Inflammatory macrophage treated with lipopolysaccharide for 1 hour (primary cell): ENCODE measurements at places on chromosomes 2 and 18.

DNA sequence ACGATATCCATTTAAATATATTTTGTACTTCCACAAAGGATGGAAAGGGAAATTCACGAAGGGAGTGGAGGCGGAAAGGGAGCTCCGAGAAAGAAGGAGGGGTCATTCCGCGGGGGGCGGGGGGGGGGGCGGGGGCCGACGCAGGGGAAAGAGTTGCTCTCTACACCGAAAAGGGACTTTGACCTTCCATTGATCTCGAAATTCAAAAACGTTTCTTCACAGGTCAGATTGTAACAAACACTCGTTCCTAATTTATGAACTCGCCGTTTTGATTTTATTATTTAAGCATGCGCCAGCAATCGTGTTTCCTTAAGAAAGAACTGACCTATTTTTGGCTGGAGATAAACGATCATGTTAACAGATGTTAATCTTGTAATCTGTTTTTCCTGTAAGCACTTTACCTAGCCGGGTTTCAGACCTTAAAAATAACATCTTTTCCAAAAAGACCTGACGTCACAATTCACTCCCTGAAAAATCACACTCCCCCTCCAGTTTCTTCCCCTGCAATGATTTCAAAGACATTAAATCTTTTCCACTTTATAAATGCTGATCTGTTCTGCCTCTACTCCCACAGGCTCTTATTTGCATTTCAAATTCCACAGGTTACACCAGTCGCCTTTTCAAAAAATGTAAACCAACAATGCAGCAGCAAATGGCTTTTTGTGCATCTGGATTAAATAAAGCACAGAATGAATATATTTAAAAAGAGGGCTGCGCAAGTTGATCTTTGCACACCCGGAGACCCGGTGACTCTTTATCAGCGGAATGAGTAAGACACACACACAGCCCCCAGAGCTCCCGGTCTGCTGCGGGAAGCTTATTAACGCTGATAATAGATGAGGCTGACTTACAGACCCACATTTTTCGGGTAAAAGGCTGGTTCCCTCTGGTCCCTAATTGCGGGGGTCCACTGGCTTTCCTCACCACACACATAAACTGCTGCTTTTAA, 1.6 kb downstream of the ZNF516 start:
- DNase-seq: no peak

DNA sequence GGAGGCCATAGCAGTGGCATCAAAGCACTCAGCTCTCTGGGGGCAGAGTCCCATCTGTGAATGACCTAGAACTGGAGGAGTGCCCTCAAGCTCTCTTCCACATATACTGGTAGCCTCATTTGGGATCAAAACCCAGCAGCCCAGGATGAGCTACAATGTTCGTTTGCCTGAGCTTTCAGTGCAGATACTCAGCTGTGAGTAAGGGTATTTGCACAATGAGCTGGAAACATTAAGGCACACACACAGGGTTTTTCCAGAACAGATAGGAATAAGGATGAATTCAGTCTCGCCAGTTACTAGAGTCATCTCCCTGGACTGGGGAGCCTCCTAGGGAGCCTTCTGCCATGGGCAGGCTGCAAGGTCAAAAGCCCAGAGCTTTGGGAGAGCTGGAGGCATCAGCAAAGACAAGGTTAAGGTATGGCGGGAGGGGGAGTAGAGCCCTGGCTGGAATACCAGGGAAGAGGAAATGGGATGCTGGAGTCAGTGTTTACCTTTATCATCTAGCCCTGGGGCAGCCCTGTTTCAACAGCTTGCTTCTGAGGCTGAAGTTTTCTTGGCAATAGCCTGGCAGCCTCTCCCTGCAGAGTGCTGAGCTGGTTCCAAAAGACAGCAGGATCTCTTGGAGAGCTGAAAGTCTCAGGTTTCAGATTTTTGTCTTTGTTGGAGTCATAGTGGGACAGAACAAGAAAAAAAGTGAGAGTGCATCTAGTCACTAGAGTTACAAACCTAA, 187.7 kb downstream of the LOXHD1 start:
- DNase-seq: no peak

- DNase-seq: no peak
Measured at GRCh38 chr2:68441994-68442322, 25.1 kb downstream of the FBXO48 start.

DNA sequence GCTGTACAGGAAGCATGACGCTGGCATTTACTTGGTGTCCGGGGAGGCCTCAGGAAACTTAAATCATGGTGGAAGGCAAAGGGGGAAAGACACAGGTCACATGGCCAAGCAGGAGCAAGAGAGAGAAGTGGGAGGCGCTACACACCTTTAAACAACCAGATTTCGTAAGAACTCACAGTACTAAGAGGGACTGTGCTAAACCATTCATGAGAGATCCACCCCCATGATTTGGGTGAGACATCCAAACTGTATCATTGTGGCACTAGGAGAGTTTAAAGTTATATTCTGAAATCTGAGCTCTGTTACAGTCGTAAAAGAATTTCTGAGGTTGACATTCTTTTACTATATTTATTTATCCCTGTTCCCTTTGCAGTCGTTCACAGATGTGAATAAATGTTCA, 116.6 kb downstream of the ICA1L start:
- DNase-seq: no peak

DNA sequence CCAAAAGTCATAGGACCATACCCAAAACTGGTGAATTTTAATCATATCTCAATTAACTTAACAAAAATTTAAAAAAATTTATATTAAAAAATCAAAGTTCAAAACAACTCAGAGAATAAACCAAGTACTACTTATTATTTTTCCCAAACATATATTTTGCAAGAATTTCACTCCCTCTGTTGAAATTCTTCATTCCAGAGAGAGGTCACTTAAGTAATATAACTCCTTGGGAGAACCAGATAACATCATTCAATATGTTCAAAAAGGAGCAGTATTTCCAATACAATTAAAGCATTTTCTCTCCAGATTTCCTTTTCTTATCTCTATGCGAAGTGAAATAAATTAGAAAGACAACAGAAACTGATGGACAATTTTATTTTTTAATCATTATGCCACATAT, 165.9 kb upstream of the RND3 start:
- DNase-seq: no peak

DNA sequence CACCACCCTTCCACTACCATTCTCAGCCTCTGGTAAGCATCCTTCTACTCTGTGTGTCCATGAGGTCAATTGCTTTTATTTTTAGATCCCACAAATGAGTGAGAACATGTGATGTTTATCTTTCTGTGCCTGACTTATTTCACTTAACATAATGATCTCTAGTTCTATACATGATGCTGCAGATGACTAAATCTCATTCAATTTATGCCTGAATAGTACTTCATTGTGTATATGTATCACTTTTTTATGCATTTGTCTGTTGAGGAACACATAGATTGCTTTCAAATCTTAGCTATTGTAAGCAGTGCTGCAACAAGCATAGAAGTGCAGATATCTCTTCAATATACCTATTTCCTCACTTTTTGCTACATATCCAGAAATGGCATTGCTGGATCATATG, 733.3 kb downstream of the SUCLG1 start:
- no peak for DNase-seq

DNA sequence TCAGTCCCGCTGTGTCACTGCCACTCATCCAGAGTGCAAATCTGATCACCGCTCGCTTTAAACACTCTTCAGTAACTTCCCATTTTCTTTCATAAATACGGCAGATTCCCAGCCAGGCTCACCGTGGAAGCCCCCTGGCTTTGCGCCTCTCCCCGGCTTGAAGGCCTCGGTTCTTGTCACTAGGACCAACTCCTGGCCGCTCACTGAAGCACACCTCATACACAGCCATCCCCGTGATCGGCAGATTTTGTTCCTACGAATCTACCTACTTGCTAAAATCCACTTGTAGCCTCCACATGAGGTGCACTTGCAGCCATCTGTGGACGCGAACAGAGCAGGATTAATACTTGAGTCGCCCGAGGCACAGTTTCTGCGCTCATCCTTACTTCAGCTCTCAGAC, 462.4 kb upstream of the MYT1L start:
- DNase-seq: no peak

GRCh38 chr18:33928231-33928630, 296.5 kb downstream of the NOL4 start:
- DNase-seq: no peak
